Activated T-helper 17 cell treated with anti-CD3 and anti-CD28 coated beads, Interleukin-2, amount 50 U/mL, for 72 hours (primary cell): ENCODE measurements at places on chromosomes 1 and 21. TPM values are rescaled to one million over a fixed set of nuclear protein-coding genes. Genes with fewer than 3 reads are reported as not detected.

BCAN gene
- total RNA-seq = not detected

RTCA gene
- total RNA-seq = 57.7 TPM

TENT5C gene
- 37.1 TPM for total RNA-seq

FMO2 gene
- not detected for total RNA-seq

GRCh38 chr1:27149084-27149761 is 5.7 kb downstream of the SLC9A1 start:
- ATAC-seq = no peak

DNA sequence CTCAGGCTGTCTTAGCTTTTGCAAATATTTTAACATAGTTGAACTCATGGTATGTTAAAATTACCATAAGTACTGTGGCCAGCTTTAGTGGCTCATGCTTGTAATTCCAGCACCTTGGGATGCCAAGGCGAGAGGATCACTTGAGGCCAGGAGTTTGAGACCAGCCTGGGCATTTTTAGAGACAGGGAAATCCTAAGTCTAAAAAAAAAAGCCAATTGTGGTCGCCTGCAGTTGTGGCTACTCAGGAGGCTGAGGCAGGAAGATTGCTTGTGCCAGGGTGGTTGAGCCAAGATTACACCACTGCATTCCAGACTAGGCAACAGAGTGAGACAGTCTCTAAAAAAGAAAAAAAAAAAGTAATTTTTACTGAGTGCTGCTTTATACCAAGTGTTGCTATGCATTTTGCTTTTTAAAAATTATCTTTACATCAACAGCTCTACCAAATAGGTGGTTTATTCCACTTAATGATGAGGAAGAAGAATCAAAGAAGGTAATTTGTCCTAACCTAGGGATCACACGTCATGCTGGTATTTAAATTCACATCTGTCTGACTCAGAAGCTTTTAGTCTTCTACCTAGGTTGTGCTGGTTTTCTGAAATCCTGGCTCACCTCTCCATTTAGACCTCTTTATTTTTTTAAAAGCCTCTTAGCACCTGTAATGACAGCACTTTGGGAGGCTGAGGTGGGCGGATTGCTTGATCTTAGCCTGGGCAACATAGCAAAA is 16.8 kb downstream of the PPP1R12B start:
- ATAC-seq = no peak

DNA sequence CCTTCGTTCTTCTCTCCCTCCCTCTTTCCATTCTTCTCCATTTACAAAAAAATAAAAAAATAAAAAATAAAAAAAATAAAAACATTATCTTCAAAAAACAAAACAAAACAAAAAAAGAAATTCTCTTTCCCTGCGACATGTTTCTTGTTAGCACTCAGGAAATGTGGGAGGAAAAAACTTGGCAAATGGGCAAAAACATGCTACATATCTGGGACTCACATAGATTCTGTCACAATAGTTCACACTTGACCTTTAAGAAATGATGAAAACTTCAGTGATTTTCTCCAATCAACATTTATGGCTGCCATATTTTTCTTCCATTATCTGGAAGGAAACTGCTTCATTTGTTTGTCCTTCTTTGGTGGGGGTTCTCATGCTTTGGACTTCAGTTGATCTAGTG is 109.3 kb downstream of the PRKAB2 start:
- ATAC-seq = no peak

DNA sequence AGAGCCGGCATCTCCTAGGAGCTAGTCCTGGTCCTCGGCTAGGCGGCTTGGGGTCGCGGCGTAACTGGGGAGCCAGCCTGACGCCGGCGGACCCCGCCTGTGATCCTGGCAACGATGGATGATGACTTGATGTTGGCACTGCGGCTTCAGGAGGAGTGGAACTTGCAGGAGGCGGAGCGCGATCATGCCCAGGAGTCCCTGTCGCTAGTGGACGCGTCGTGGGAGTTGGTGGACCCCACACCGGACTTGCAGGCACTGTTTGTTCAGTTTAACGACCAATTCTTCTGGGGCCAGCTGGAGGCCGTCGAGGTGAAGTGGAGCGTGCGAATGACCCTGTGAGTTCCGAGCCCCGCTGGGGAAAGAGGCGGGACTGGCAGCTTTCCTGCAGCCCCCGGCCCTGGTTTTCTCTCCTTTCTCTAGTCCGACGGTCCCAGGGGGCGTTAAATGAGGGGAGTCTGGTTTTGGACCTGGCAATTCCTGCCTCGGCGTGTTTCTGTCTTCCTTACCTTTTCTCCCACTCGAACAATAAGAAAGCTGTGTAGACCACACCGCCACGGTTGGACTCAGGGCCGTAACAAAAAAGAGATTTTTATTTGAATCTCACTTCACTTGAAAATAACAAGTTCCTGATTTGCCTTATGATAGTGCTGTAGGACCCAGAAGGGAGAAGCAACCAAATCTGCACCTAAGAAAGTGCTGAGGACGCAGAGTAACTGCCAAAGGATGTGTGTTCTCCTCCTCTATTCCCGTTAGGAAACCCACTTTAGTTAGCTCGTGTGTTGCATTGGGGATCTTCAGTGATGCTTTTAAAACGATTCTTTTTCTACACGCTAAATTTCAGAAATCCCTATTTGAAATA is at the start of gene SPRTN:
Gene SPRTN (plus strand): TSS at position 24 of the 859 bp plus-strand sequence. CDS start 91 bp downstream, at position 115.
- ATAC-seq = peak; percentile 82

DNA sequence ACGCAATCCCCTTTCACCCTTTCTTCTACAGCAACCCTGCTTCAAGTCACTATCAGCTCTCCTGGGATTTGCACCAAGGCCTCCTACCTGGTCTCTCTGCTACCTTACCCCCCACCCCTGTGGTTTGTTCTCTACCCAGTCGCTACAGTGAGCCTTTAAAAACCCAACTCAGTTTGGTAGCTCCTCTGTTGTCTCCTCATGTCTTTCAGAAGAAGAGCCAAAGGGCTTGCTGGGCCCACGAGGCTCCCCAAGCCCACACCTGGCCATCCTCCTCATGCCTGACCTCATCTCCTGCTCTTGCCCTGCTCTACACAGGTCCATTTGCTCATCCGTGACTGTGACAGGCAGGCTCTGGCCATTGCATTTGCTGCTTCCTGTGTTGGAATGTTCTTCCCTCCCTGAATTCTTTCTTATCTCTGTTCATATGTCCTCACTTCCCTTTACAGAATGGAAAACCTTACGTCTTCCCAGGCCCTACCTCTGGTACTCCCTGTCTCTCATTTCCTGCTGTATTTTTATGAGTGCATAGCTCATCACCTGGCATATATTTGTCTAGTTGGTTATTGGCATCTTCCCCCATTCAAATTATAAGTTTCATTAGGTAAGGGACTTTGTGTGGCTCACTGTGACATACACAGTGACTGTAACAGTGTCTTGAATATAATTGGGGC is 3.3 kb downstream of the RGS16 start:
- ATAC-seq = no peak
